Globus pallidus (tissue), 1 donor: ENCODE measurements at places on chromosomes 13 and 19.

DNA sequence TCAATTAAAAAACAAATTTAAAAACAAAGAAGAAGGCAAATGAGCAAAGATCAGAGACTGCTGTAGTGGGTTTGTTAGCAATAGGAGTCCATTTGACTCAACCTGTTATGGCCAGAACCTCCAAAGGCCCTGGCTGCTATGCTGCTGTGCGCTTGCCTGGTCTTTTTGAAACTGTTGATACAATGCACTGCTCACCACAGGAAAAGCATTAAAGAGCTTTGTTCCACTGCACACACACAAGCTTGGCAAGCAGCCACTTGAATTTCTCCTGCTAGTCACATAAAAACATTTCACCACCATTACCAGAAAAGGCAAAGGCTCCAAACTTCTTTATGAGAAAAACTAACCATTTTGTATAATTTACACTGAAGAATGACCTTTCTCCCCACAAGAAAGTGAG is 132.2 kb downstream of the FREM2 start:
- peak; percentile 60 for DNase-seq

GRCh38 chr13:31755803-31756212 is 16.5 kb downstream of the RXFP2 start:
- DNase-seq, result no peak

DNA sequence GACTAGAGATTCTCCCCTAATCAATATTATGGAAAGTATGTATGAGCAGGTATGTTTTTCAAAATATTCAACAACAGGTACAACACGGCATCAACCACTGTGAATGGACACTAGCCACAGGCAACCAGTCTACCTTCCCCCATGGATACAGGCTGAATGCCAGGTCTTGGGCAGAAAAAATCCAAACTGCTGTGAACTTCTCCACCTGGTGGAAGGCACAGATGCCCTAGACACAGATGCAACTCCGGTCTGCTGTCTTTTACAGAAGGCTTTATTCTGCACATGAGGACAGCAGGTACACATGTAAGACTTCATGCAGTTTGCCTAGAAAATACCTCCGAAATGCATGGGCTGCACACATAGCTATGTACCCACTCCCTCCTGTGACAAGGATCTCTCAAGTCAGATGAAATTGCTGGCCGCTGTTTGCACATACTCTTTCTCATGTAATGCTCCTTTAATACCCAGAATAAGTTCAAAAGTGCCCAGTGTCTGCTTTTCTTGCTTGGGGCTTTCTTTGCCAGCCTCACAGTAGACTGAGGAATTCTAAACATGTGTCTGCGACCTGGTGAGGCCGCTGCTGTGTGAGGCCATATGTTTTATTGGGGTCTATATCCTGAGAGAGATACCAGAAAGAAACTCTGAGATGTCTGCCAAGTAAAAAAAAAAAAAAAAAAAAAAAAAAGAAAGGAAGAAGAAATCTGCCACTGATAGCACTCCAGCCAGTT is 325.9 kb downstream of the FOXO1 start:
- DNase-seq, result no peak

GRCh38 chr13:107937848-107938247 is 277.5 kb downstream of the LIG4 start:
- DNase-seq, result no peak

GRCh38 chr13:75993823-75994222 is 357.7 kb downstream of the LMO7 start:
- no peak for DNase-seq

DNA sequence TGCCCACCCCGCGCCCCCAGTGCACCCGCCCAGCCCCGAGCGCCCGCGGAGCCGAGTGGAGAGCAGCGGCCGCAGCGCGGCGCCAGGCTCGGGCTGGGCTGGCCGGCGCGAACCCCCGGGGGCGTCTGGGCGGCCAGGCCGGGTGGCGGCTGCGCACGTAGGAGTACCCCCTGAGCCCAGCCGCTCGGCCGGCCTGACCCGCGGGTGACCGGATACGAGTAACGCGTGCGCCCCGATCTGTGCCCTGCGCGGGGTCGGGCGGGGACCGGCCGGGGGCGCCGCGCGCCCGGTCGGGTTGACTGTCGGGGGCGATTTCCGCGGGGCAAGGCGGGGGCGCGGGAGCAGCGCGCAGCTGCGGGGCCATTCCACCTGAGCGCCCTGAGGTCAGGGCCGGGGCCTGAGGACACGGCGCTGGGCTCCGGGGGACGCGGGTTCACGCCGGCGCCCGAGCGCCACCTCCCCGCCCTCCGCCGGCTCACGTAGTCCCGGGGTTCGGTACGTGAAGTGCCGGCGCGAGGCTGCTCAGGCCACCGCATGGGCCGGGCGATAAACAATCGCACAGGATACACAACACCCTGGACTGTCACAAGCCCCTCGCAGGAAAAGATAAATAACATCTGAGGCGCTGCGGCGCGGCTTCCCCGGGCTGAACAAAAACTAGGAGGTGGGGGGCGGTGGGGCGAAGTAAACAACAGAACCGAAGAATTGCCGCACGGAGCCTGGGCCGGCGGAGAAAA is 37.6 kb upstream of the FLT1 start:
- no peak for DNase-seq

DNA sequence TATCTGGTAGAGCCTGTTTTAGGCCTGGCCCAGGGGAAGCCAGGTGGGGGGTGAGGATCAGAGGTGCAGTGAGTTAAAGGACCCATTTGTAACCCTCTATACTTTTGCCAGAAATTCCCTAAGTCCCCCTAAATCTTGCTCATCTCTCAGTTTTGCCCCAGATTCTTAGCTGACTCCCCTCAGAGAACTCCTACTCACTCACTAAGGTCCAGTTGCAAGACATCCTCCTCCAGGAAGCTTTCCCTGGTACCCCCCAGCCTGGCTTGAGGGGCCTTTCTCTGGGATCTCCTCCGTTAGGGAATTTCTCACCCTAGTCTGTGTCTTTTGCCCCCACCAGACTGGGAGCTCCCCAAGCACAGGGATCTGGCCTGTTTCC is 1.9 kb downstream of the TSKS start:
- DNase-seq, result no peak

DNA sequence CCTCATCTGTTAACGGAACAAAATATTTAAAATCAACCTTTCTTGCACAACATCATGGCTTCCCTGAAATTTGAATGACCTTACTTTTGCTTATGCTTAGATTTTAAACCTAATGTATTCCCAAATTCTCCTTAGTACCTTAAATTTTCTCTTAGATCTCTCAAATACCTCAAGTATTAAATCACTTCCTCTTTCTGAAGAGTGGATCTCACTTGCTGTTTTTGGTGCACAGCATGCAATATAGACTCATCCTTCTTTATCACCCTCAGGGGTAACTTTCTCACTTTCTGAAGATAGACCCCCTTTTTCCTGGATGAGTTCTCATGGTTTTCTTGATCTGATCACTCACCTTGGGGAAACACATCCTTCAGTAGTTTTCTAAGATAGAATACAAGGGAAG is 871.7 kb downstream of the DACH1 start:
- DNase-seq, result no peak

- DNase-seq, result peak; percentile 37
Observed at GRCh38 chr19:28889941-28890670, 322.8 kb downstream of the UQCRFS1 start.

- DNase-seq, result no peak
Observed at GRCh38 chr13:113841353-113841650, 22.6 kb downstream of the GAS6 start.

DNA sequence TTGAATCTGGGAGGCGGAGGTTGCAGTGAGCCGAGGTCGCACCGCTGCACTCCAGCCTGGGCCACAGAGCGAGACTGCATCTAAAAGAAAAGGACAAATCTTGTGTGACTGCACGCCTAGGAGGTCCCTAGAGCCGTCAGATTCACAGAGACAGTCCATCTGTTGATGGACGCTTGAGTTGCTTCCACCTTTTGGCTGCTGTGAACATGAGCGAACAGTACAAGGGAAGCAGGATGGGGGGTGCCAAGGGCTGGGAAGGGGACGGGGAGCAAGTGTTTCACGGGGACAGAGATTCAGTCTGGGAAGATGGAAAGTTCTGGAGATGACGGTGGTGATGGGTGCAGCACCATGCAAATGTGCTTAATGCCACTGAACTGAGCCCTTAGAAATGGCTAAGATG is 78.7 kb downstream of the GNG7 start:
- DNase-seq, result no peak

GRCh38 chr13:29471551-29471950 is 123.9 kb downstream of the SLC7A1 start:
- DNase-seq, result no peak

DNA sequence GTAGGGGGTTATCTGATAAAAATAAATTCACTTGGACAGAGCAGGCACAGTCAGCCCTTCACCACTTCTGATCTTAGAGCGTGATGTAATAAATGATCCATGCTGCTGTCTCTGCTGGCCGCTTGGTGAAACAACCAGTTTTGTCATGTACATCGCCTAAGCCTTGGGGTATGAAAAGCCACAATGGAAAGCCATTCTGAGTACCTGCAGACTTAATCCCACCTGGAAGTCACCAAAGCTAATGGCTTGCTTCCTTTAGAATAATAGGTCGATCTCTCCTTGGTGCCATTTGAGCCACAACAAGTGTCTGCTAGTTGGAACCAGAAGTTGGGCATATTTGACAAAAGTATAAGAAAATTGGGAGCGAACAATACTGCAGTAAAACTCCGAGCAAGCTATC is 1649.7 kb upstream of the SPRY2 start:
- DNase-seq, result no peak

DNA sequence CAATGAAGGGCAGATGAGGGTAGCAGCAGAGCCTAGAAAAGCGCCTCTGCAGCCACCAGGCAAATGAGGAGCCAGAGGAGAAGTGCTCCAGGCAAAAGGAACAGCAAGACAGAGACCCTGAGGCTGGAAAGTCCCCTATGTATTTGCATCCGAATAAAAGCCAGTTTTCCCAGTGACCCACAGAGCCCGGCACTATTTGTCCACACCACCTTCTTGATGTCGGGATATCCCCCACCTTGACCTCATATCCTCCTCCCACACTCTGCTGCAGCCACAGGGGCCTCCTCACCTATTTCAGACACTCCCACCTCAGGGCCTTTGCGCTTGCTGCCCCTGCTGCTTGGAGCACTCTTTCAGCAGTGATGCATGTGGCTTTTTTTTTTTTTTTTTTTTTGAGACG is 6.6 kb downstream of the ATG4D start:
- no peak for DNase-seq

- no peak for DNase-seq
Observed at GRCh38 chr13:109883181-109884180, 97.1 kb upstream of the IRS2 start.

- DNase-seq, result no peak
Observed at GRCh38 chr13:30022796-30023195, 172.4 kb upstream of the UBL3 start.

GRCh38 chr13:28552288-28552687 is 57.4 kb upstream of the FLT1 start:
- no peak for DNase-seq

DNA sequence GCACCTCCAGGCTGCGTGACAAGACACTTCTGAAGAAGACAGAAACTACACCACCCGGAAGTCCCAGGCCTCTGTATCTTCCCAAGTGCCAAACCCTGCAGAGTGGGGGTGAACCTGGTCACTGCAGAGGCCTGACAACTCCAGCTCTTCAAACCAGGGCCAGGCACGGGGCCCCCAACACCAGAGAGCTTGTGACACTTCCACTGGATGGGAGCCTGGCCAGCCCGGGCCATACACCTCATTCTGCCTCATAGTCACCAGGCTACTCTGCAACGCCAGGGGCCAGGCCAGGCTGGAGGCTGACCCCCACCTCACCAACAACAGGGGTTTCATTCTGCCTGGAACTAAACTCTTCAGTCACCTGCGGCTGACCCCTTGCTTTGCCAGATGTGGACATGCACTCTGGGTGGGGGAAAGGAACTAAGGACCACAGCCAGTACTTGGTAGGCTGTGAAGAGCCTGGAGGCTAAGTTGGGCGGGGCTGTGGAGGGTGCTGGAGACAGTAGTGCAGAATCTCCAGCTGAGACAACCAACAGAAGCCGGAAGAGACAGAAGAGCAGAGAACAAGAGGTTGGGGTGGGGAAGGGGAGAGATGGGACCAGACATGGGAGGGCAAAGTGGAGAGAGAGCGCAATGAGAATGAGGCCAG is 23.0 kb downstream of the TUBA3C start:
- DNase-seq, result no peak

DNA sequence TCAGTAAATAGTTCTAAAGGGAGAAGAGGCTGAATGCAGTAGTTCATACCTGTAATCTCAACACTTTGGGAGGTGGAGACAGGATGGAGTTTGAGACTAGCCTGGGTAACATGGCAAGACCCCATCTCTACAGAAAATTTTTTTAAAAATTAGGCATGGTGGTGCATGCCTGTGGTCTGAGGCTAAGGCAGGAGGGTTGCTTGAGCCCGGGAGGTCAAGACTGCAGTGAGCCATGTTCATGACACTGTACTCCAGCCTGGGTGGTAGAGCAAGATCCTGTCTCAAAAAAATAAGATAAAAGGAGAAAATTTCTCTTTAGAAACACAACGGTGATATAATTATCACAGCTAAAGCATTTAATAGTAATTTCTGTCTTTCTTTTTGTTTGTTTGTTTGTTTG is 57.1 kb downstream of the SIPA1L3 start:
- DNase-seq, result no peak

GRCh38 chr19:39670998-39671397 is 15.3 kb downstream of the LGALS16 start:
- no peak for DNase-seq
